ENCODE measurements at places on chromosomes 3 and 15. TPM values are rescaled to one million over a fixed set of nuclear protein-coding genes. Genes with fewer than 3 reads are reported as not detected.

The UROC1 gene
- not detected for total RNA-seq

The HDC gene
- not detected for total RNA-seq

The SERPINI2 gene
- total RNA-seq, result not detected

The ARHGAP31 gene
- total RNA-seq, result 3.5 TPM

The SLC28A1 gene
- not detected for total RNA-seq

The NANOGP8 gene
- not detected for total RNA-seq

The INSYN1 gene
- 1.3 TPM for total RNA-seq

The TEX55 gene
- not detected for total RNA-seq

The KBTBD13 gene
- not detected for total RNA-seq

The THRB gene
- total RNA-seq, result 7.4 TPM

The GOLGA8T gene
- total RNA-seq, result 0.26 TPM

The DAG1 gene
- total RNA-seq, result 48.7 TPM

The RETNLB gene
- not detected for total RNA-seq

The SLC6A1 gene
- total RNA-seq, result not detected

The CPN2 gene
- not detected for total RNA-seq

The GPR160 gene
- total RNA-seq, result 0.50 TPM

The CLDN11 gene
- 131 TPM for total RNA-seq

The STX19 gene
- not detected for total RNA-seq

The FETUB gene
- not detected for total RNA-seq

The PIF1 gene
- 3.1 TPM for total RNA-seq

The KNG1 gene
- not detected for total RNA-seq

The ST3GAL6 gene
- total RNA-seq, result 2.6 TPM

The CDHR4 gene
- total RNA-seq, result not detected

The PPP1R14D gene
- not detected for total RNA-seq

The MGLL gene
- total RNA-seq, result 60.1 TPM

The IFT57 gene
- 60.3 TPM for total RNA-seq

The HYKK gene
- total RNA-seq, result 2.6 TPM

The GALNT15 gene
- 37.7 TPM for total RNA-seq
